CD4-positive, alpha-beta T cell treated with Interleukin-6 for 4 hours (primary cell): ENCODE measurements at places on chromosomes 7 and 10.

GRCh38 chr10:125559210-125559609 lies 123.8 kb downstream of the TEX36 start:
- DNase-seq, result no peak

- no peak for DNase-seq
Measured at GRCh38 chr7:150751702-150752101, 14.5 kb downstream of the GIMAP5 start.

DNA sequence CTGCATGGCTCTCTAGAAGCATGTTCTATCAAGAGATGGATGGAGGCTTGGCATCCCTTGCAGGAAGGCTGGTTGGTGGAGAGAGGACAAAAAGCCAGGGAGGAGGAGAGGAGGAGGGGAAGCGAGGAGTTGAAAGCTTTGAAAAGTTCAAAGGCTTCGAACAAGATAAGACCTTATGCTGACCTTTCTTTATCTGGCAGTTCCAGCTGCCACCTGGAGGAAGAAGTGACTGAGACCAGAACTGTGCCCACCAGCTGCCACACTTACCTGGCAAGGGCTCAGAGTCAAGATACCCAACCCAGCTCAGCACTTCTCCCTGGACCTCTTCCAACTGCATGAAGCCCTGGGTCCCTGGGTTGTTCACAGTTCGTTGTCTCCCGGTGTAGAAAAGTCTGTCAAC lies 14.8 kb downstream of the CCL24 start:
- no peak for DNase-seq

DNA sequence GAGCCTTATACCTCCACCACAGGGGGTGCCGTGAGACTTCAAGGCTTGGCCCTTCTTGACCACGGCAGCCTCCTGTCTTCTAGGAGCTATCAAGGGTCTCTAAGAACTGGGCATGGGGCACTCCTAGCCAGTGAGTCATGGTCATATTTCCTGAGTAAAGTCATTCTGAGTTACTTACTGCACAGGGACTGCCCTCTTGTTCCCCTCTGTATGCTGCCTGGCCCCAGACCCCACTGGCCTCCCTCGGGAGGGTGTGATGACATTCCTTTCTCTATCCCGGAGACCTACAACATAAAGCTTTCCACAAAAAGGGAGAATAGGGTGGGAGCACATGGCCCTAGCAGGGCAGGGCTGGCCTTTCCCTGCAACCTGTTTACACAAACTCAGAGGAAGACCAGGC lies 21.4 kb downstream of the DPCD start:
- DNase-seq, result no peak

GRCh38 chr10:97961945-97962344 lies 68.5 kb downstream of the CRTAC1 start:
- DNase-seq, result no peak

GRCh38 chr7:87596696-87597095 lies 4.0 kb downstream of the ABCB1 start:
- DNase-seq, result no peak

GRCh38 chr10:132959559-132959961 lies 17.2 kb upstream of the CFAP46 start:
- DNase-seq, result no peak

- DNase-seq, result peak; percentile 51
Measured at GRCh38 chr7:2405601-2406345, 2.4 kb downstream of the CHST12 start.

GRCh38 chr7:151082141-151083070 lies 887 bp downstream of the TMUB1 start:
- DNase-seq, result no peak

GRCh38 chr7:6647541-6647940 lies 10.4 kb downstream of the ZNF316 start:
- DNase-seq, result no peak

GRCh38 chr7:22356010-22356691 lies 803 bp downstream of the RAPGEF5 start:
- no peak for DNase-seq

DNA sequence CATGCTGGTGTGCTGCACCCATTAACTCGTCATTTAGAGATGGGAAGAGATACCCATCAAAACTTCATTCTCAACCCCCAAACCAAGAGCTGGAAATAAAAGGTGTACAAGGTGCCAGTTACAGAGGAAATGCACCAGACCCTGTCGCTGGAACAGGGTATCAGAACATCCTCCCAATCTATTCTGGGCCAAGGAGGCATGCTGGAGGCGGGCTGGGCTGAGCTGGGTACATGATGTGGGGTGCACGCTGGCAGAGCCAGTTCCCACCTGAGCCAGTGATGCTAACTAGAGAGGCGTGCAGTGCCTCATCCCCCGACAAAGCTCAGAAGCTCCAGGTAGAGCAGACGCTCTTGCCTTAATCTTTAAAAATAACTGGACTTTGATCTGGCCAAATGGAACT lies 70.1 kb downstream of the NPSR1 start:
- no peak for DNase-seq

- DNase-seq, result peak; percentile 22
Measured at GRCh38 chr7:36473454-36474282, 84.0 kb downstream of the ANLN start.

GRCh38 chr7:16171928-16172327 lies 249.4 kb downstream of the CRPPA start:
- DNase-seq, result no peak

DNA sequence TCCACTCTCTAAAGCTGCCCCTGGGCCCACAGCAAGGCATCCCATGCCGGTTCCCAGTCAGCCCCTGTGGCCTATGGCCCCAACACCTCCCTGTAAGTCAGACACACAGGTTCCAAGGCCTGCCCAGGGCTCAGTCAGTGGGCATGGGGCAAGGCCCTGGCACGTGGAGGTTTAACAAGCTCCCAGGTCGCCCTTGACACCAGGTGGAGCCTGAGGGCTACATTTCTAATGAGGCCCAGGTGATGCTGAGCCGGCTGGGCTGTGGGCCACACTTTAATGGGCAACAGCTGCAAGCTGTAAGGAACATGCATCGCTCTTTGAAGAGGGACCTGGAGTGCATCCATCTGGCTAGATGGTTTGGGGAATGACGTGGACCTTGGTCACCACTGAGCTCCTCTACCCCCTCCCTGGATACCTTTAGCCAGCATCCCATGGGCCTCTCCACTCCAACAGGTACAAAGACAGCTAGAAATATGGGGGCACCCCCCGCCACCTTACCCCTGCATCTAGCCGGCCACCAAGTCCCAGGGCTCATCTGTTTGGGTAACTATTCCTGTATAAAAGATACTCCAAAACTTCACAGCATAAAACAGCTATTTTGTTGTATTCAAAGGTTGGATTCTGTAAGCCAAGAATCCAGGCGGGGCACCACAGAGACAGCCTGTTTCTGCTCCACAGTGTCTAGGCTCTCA lies 122.5 kb downstream of the OAT start:
- DNase-seq, result no peak

DNA sequence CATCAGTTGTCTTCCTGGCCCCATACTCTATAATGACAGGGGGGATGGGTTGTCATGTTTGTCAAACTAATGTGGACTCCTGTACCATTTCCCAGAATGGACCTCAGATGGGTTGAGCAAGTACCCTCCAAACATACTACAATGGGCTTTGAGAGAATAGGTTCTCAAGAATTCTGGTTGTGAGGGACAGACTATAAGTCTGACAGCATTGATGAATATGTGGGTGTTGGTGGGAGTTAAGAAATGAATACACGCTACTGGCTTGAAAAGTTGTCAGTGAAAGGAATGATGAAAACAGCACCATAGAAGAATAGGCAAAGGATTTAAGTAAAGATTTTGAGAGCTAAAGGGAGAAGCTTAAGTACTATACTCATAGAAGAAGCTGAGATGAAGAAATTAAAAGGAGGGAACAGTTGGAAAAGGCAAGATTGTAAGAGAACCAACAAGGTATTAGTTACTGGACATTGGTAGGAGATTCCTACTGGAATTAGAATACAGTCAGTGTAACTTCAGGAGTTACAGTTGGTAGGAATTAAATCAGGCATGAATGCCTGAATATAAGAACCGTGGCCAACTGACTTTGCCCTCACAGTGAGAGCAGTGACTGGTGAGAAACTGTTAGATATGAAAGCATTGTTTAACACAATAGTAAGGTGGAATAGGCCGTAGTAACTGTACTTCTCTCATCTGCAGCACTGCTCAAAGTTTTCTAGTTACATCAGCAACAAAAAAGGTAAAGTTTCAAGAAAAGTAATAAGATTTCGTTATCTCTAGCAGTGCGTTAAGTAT lies 86.3 kb downstream of the LCOR start:
- DNase-seq, result no peak

- no peak for DNase-seq
Measured at GRCh38 chr10:35316218-35316967, 19.9 kb upstream of the CCNY start.

- DNase-seq, result no peak
Measured at GRCh38 chr7:75596727-75597614, 104.9 kb downstream of the SPDYE5 start.

- no peak for DNase-seq
Measured at GRCh38 chr7:48759431-48760080, 164.8 kb upstream of the CDC14C start.

DNA sequence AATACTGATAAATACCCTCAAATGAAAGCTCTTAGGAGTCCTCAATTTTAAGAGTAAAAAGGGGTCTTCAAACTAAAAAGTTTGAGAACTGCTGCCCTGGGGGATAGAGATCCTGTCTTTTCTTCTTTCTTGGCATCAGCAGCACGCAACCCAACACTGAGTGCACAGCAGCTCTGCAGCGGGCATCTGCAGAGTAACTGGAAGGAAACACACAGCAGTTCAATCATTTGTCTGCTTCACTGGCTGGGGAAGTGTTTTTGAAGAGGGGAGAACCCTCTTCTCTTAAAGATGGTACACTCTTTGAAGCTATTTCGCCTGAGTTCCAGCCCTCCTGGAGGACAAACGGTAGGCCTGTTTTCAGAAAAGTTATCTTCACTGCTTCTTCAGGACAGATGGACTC lies 193.6 kb downstream of the FGFR2 start:
- DNase-seq, result no peak

- peak; percentile 9 for DNase-seq
Measured at GRCh38 chr10:32795598-32796183, 162.3 kb downstream of the ITGB1 start.

- DNase-seq, result no peak
Measured at GRCh38 chr10:90032519-90032918, 331.1 kb downstream of the KIF20B start.

DNA sequence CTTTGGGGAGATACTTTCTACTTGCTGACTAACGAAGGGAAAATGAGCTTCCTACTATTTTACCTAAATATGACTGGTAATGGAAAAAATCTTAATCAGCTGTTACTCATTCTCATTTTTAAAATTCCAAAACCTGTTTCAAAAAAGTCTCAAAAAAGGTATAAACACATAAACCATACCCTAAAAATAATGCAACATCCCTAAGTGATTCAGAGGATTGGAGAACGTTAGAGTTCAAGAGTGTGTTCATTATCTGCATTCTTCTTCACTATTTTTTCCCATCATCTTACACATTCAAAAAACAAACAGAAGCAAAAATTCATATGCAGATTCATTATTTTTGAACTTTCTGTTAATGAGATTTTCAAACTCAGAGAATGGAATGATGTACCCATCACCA lies 150.4 kb upstream of the GNAI1 start:
- DNase-seq, result no peak

DNA sequence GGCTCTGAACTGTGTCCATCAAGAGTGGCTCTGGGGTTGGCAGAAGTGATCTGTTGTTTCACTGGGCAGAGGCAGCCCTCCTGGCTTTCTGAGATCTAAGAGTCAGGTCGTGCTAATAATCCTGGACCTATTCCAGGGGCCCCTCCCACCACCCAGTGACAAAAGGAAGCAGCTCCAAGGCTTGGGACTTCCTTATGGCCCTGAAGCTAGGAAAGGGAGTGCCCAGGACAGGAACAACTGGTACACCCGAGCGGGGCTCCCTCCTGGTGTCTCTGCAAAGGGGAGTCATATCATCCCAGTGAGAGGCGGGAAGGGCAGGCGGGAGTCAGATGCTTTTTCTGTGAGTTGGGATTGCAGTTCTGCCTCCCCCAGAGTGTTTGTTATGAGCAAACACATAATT lies 32.3 kb downstream of the RPS24 start:
- DNase-seq, result no peak

- no peak for DNase-seq
Measured at GRCh38 chr7:10918093-10918590, 55.5 kb upstream of the PHF14 start.

DNA sequence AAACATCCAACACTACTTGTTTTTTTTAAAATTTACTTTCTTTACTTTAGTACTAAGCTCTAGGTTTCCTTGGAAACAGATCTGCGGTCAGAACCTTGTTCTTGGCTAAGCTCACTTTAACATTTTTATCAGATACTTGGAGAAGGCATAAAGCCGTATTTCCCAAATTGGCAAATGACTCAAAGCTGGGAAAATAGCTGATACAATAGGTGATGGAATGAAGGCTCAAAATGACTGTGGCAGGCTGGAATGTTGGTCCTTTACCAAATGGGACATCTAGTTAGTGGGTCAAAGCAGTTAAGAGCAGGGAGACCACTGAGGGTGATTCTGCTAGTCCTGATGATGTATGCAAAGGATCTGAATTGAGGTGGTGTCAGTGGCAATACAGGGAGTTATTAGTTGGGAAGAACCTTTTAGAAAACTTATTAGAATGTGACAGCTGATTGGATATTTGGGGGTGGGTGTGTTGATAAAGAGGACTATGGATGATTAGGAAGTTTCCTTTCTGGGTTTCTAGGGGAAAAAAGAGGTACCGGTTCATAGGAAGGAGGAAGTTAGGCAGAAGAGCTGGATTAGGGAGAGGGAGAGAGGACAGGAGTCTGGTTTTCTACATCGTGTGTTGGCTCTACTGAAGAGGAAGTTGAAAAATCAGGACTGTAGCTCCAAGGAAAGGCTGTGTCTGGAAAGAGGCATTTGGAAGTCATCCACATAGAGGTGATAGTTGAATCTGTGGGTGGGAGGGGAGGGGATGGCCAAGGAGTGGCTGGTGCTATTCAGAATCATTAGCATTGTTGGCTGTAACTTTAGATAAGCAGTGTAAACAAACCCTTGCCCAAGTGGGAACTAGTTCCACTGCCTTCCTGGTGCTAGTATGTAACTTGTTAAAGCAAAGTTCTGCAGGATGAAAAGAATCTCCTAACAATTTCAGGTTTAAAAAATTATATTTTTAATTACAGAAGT lies 13.1 kb downstream of the PLCE1 start:
- no peak for DNase-seq

GRCh38 chr10:98080494-98080893 lies 50.1 kb upstream of the CRTAC1 start:
- no peak for DNase-seq
